Osteocyte (in vitro differentiated cells): ENCODE measurements at places on chromosomes 6 and 20. TPM values are rescaled to one million over a fixed set of nuclear protein-coding genes. Genes with fewer than 3 reads are reported as not detected.

GRCh38 chr6:31871046-31871659 lies 7.6 kb downstream of the SLC44A4 start:
- no peak for DNase-seq

RFX6 gene
- not detected in 2 replicates for total RNA-seq

SGK2 gene
- 0.52 and 2.5 TPM in 2 replicates for total RNA-seq

EGFL8 gene
- total RNA-seq = 21.4 and 22.8 TPM in 2 replicates
